ENCODE measurements at places on chromosomes 6 and 20.

GRCh38 chr20:19079536-19080299 is 132.7 kb upstream of the SLC24A3 start:
- no peak for DNase-seq

GRCh38 chr6:139230391-139230840 is 61.4 kb downstream of the TXLNB start:
- no peak for DNase-seq

- no peak for DNase-seq
Observed at GRCh38 chr6:37680668-37681067, 17.0 kb downstream of the MDGA1 start.

- no peak for DNase-seq
Observed at GRCh38 chr6:128337619-128338018, 182.8 kb downstream of the PTPRK start.

DNA sequence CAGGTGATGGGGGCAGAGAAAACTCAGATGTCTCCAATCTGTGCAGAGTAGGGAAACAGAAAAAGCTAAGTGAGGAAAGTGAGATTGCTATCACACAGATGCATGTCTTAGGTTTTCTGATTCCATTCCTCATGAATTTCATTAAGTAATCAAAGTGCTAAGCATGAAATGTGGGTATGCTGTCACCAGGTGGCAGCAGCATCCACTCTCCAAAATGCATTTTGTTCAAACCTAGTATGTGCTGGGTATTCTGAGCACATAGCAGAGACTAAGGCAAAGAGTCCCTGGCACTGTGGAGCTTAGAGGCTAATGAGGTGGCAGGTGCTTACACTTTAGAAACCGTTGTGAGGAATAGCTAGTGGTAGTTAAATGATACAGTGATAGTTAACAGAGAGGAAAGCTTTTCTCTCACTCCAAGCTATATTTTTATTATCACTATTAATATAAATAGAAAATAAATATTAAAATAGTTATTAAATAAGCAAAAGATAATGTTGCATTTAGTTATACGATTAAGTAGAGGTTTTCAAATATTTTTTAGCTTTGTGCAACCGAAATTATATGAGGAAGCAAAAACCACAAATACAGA is 179.5 kb downstream of the CDH26 start:
- peak; percentile 39 for DNase-seq

- no peak for DNase-seq
Observed at GRCh38 chr6:28693033-28693750, 167.5 kb downstream of the GPX5 start.

GRCh38 chr6:96816301-96816817 is 20.9 kb downstream of the GPR63 start:
- DNase-seq, result no peak

DNA sequence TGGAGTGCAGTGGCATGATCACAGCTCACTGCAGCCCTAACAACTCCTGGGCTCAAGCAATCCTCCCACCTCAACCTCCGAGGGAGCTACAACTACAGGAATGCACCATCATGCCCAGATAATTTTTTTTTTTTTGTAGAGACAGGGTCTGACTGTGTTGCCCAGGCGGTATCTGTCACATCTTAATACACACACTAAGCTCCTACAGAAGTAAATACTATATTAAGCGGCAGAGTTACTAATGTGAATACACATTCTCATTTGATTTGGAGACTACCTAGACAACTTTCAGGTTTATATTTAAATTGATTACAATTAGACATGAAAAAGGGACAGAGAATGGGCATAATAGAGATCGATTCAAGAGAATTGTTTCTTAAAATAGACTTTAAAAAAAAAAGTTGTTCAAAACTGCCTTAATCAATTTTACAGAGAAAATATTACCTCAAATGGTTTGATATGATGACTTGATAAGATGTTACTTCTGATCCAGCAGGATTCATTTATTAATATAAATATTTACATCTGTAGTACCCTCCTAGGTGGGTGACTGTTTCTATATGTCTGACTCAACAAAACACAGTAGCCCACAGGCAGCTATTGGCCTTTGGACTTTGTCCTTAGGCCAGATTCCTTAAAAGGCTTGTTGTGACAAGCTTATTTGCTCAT is 7.1 kb upstream of the LOC128125822 start:
- DNase-seq, result no peak

DNA sequence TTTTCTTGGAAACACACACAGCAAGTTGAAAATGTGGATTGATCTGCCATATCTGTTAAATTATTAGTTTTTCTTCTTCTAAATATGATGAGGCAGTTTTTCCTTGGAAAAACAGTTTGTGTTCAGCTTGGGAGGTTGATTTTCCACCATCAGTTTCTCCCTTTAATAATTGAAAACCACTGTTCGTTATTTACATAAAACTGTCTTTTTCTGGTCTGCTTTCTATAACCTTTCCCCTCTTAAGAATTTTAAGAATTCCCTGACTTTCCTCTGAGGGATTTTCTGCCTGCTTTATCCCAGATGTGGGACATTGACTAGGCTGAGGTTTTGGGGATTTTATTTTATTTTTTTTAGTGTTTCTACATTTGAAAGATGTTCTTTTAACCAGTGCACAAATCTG is 27.2 kb downstream of the DSE start:
- DNase-seq, result no peak

- no peak for DNase-seq
Observed at GRCh38 chr6:159213405-159213804, 44.2 kb downstream of the FNDC1 start.

- DNase-seq, result no peak
Observed at GRCh38 chr20:43689165-43689564, 22.3 kb downstream of the MYBL2 start.
